ENCODE measurements at places on chromosomes 3 and 15. TPM values are rescaled to one million over a fixed set of nuclear protein-coding genes. Genes with fewer than 3 reads are reported as not detected.

- H3K36me3 ChIP-seq, result no peaks in the 10 kb centered on the region
- H3K4me1 ChIP-seq, result no peaks in the 10 kb centered on the region
- no peak overlapping the region for H3K27ac ChIP-seq
These were observed 23.9 kb upstream of the TM4SF1 start for GRCh38 chr3:149401212-149401925.

The GOLGA6B gene
- not detected for total RNA-seq

DNA sequence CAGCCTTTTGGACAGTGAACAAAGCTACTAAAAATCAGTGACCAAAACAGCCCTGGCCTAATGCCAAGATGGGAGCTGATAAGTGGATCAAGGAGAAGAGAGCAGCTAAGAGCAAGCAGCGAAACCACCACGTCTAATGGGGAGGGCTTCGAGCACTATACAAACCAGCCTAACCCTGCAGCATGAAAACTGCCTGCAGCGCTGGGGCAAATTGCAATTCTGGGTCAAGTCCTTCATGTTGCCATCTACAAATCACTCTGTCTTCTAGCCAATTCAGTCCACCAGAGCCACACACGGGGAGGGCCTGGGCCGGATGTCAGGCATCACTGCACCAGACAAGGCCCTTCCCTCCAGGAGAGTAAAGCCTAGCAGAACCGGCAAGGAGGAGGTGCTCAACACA is 30.5 kb upstream of the SPATA12 start:
- no peaks in the 10 kb centered on the region for H3K36me3 ChIP-seq
- DNase-seq, result no peak
- H3K4me1 ChIP-seq, result no peaks in the 10 kb centered on the region
- H3K27me3 ChIP-seq, result no peaks in the 10 kb centered on the region
- no peak overlapping the region for H3K4me3 ChIP-seq
- H3K27ac ChIP-seq, result no peak overlapping the region

GRCh38 chr15:67072958-67073357 is 7.6 kb downstream of the SMAD3 start:
- H3K36me3 ChIP-seq, result peaks cover 4% of the 10 kb centered on the region
- no peak for DNase-seq
- H3K27me3 ChIP-seq, result no peaks in the 10 kb centered on the region
- no peak overlapping the region for H3K27ac ChIP-seq

- H3K4me3 ChIP-seq, result no peak overlapping the region
- no peaks in the 10 kb centered on the region for H3K27me3 ChIP-seq
- H3K36me3 ChIP-seq, result no peaks in the 10 kb centered on the region
- H3K27ac ChIP-seq, result peak overlapping the region; percentile 76
- no peak for DNase-seq
These were observed 89.9 kb upstream of the MEF2A start for GRCh38 chr15:99475754-99476412.

All from esophagus muscularis mucosa (tissue), 4 donors.